ENCODE measurements at places on chromosomes 5 and 9.

DNA sequence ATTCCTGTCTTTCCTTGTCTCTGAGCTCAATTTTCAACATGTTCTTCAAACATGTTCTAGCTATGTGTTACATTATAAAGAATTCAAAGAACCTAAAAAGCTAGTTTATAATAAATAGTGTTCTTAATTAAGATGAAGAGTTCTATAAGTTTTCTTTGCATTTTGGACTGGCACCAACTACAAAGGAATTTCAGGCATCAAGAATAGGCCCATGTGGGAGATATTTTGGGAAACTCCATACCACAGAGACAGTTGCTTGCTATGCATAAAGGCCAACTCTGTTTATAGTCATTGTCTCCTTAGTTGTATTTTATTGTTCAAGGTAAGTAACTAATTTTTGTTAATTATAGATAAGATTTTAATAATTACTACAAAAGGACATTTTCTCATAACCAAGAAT lies 4.5 kb downstream of the SLF1 start:
- DNase-seq: no peak

DNA sequence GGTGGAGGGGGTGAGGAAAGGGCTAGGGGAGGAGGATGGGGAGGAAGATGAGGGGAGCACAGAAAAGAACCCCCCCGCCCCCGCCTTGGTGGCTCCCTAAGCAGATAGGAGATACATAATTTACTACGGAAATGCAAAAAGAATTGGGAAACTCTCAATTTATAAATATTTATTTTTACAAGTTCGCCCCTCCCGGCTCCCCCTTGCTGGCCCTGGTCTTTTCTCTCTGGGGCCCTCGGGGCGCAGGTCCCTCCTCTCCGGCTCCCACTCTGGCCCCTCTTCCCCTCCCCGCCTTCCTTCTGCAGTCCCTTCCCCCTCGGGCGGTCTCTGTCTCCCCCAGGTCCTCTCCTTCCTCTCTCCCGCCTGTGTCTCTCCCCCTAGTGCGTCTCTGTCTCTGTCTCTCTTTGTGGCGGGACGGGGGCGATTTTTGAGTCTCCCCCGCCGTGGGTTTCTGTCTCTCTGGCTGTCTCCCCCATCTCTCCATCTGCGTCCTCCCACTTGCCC lies 173.6 kb upstream of the IER5L start:
- no peak for DNase-seq

- DNase-seq: no peak
These were observed 8.1 kb downstream of the MTMR12 start for GRCh38 chr5:32304622-32305021.

DNA sequence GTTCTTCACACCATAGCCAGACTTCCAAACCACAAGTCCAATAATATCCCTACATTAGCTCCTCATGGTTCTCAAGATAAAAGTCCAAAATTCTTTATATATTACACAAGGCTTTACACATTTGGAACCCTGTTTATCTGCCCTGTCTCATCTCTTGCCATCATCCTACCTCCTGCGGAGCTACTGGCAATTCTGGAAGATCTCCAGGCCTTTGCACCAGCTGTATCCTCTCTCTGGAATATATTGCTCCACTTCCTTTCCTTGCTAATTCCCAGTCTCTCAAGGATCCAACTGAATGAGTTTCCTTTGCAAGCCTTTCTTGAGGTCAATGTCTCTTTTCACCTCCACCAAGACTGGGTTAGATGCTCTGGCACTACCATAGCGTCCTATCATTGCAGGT lies 41.3 kb upstream of the MIER3 start:
- DNase-seq: no peak

DNA sequence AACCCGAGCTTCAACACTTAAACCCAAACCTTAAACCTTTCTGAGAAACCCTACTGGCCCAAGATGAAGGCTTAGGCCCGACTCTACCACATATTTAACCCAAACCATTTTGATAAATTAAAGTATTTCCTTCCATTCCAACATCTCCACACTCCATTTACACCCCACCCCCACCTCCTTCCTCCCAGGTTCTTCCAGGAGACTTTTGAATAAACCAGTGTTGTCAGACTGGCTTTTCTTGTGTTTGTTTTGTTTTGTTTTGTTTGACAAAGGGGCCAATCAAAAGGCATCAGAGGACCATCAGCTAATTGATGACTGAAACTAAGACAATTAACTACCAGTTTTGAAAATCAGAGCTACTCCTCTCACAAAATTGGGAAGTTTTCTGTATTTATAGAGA lies 4.6 kb upstream of the ZNF608 start:
- DNase-seq: no peak

- no peak for DNase-seq
These were observed 564 bp upstream of the CCNH start for GRCh38 chr5:87413343-87413645.

DNA sequence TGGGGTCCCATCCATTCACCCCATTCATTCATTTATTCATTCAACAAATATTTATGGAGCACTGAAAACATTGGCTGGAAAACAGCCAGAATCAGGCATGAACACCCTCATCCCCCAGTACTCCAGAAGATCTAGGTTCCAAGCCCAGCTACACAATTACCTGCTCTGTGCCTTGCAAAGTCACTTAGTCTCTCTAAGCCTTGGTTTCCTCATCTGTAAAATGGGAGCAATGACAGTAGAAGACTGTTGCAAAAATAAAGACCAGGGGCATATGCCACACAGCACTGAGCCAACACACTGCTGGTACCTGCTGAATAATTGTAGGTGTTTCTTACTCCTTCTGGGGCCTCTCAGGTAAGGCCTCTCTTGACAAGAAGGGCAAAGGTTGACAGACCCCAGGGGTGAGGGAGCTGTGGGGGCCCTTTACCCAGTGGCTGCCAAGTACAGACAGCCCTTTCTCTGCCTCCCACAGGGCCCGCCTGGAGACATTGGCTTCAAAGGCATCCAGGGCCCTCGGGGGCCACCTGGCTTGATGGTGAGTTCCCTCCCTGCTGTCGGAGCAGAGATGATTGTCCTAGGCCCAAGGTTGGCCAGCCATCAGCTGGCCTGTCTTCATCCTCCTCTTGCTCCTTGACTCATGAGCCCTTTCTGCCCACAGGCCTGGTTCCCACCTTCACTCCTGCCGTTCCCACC lies 22.6 kb upstream of the ORM1 start:
- DNase-seq: no peak
